Ammon's horn (tissue), 1 donor: ENCODE measurements at places on chromosomes 6 and 20.

- DNase-seq: no peak
Measured at GRCh38 chr6:139855671-139856311, 481.3 kb upstream of the CITED2 start.

DNA sequence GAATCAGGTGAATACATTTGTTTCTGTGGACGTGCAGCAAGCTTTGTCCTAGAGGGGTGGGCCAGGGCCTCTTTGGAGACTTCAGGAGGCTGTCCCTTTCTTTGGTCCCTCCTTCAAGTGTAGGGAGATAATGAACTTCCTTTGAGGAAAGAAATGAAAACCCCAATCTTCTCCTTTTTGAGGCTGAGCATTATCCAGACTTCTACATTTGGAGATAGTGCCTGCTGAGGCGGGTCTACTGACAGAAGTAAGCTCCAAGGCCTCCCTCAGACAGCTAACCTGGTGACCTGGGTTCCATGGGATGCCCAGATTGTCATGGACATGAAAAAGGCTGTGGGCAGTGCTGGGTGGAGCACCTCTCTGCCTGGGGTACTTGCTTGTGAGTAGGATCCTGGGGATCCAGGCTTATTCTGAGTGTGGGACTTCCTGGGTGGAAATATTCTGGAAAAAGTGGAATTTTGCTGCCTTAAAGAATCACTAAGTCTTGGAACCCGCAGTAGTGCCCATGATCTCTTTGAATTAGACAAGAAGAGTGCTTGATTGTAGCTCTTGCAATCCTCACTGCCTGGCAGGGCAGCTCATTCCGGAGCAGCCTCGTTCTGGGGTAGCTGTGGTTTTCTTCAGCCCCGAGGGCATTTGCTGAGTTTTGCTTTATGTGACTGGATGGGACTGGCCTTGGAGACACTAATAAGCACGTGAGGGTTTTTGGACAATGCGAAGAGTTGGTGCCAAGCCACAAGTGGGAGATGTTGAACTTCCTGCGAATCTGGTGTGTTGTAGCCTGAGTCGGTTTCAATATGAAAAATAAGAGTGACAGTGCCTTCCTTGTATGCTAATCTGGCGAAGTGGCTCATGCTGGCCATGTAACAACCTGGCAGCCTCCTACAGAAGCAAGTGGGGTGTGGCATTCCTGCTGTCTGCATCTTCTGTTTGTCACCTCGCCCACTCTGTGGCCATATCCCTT, 28.1 kb downstream of the SNRNP48 start:
- peak; percentile 12 for DNase-seq

DNA sequence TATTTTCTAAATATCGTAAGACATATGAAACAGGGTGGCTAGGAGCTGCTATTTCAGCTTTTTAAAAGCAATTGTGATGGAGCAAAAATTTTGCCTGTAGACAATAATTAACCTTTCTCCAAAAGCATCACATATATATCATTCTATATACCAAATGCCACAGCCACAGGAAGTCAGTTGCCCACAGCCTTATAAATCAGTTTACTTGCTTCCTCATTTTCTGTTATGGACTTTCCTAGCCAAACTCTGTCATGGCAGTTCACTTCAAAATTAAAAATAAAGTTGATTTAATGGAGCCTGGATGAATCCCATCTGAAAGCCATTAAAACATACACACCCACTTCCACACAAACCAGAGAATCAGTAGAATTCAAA, 93.4 kb upstream of the NHSL1 start:
- DNase-seq: no peak

GRCh38 chr20:37294262-37294981, 5.0 kb downstream of the MANBAL start:
- peak; percentile 28 for DNase-seq

DNA sequence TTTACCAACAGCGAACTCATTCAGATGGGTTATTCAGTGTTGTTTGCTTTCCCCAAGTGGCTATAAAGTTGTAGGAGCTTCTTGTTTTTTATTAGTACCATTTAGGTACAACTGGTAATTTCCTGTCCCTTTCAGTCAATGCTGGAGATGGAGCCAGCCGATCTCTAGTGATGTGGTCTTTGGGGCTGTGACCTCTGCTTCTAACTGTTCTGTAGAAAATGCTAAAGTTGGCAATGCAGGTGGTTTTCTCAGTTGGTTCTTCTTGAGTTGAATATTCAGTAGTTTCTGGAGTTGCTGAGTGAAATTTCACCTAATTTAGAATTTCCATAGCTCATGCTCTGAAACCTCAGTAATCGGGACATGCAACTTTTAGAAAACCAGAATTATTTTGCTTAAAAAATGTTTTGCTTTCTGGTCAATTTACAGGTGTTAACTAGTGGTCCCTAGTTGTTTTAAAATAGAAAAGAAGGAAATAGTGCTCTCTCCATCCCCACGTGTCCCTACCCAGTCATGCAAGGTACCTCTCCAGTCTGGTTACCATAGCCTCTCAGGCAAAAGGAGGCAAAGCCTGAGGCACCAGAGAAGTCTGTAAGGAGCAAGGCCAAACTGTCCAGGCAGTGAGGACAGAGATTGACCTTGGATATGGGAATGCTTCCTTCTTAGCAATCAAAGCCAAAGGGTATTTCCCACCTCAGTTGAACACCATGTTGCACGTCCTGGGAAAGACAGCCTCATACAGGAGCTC, 27.3 kb upstream of the GABRR1 start:
- DNase-seq: no peak

DNA sequence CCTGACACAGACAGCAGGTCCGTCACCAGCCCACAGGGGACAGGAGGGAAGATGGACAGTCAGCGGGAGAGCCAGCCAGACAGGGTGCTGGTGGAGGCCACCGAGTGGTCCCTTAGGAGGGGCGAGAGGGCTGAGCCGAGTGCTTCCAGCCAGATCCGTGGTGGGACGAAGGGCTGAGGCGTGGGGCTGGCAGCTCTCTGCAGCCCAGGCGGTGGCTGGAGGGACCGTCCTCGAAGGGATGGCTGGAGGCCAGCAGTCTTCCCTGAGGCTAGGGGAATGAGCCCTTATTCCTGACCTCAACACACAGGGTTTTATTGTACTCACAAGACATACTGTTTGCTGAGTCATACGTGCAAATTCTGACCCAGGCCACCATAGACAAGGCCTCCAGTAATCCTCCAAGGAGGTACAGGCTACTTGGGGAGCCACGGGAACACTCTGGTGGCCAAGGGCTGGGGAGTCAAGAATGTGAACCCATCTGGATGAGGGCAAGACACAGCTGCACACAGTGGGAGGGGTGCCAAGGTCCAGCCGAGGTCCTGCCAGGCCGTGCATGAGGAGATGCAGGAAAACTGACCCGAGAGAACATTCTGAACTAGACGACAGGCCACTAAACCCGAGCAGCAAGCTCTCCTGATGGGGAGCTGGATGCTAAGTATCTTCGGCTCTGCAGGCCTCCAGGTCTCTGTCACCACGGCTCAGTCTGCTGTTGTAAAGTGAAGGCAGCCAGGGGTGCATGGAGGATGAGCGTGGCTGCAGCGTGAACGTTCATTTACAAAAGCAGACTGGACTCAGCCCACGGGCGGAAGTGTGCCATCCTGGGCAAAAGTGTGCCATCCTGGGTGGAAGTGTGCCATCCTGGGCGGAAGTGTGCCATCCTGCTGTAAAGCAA, 242.5 kb downstream of the TTLL2 start:
- DNase-seq: no peak

DNA sequence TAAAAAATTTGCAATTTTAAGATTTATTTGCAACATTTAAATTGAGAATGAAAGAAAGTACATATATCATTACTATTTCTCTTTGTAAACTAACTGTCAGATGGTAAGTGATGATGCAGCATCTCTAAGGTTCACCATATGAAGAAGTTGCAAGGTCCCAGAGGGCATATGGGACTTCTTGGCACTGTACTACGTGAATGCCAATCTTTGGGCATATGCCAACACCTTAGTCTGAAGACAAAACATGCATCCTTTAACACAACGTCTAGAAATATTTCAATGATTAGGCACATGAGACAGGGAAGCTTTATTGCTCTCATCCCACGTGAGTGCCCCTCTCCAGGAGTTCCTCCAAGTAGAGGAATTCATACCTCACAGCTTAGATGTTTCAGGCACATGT, 66.8 kb downstream of the CDK19 start:
- DNase-seq: no peak

GRCh38 chr6:15392182-15392581, 146.3 kb downstream of the JARID2 start:
- DNase-seq: no peak

- DNase-seq: no peak
Measured at GRCh38 chr6:122109075-122109474, 290.4 kb upstream of the HSF2 start.

GRCh38 chr20:25281541-25281991, 33.7 kb downstream of the PYGB start:
- DNase-seq: no peak

DNA sequence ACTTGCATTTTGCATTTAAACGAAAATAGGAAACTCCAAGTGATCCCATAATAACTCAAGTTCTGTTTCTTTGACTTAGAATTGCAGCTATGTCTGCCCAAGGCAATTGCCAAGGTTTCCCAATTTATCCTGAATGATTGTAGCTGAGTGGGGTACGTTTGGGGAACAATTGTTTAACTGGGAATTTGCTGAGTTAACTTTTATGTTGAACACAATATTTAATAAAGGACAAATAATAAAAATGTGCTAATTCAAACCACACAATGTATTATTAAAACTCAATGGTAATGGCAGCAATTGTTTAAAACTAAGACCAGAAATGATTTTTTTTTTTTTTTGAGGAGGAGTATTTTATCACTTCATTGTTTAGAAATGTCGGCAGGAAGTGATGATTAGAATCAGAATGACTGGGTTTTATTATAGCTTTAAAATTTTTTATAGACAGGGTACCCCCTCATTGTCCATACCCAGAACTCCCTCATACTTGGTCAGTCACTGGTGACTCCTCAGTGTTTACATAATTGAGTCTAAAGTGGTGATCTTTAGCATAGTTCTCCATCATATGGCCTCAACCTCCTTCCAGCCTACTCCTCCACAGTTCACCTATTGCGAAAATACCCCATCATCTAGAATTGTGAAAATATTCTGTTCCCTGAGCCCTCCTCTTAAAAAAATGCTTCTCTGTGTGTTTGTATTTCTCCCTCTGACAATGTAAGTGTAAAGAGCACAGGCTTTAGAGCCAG, 389.2 kb upstream of the CITED2 start:
- DNase-seq: no peak

DNA sequence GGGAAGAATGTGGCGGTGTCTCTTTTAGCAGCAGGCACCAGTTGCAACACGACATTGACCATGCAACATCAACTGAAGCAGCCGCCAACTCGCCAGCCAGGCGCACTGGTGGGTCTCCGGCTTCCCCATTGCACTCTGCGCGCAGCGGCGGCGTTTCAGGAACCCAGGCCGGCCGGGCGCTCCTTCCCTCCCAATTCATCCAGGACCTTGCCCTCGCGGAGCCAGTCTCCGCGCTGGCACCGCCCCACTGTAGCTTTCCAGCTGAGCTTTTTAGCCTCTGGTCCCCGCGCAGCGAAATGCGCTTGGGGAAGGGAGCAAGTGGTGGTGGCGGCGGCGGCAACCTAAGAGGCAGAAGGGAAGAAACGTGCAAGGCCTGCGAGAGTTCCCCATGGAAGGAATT, 297.9 kb upstream of the RIMS1 start:
- no peak for DNase-seq

- no peak for DNase-seq
Measured at GRCh38 chr6:154360476-154360875, 3.9 kb upstream of the IPCEF1 start.

DNA sequence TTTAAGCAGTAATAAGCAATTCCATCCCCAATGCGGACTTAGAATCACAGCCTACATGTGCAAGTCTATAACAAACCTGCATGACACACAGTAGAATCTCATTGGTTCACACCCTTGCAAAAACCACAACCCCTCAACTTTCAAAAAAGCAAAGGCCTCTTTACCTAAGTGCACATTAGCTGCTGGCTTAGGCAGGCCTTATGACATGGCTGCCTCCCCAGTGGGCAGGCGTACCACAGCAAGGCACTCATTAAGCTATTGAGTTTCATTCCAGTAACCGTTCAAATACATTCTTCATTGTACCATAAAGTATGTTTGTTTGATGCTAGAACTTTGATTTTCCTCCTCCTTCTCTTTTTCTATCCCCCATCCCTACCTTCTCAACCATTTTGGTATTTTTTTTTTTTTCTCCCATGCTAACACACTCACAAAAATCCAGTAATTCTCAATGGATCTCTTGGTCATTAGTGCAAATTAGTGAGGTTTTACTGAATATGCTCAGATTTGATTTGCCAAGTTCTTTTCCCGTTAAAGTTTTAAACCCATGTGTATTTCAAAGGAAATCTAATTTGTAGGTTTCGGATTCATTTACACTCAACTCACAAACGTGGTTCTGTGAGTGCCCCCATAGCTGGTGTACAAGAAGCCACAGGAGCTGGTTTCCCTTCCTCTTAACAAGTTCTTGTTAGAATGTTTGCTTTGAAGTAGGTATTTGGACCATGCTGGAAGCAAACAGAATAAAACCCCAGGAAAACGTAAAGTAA, 460.4 kb upstream of the RUNX2 start:
- no peak for DNase-seq

- peak; percentile 54 for DNase-seq
Measured at GRCh38 chr20:19937218-19937617, 79.9 kb upstream of the NAA20 start.

DNA sequence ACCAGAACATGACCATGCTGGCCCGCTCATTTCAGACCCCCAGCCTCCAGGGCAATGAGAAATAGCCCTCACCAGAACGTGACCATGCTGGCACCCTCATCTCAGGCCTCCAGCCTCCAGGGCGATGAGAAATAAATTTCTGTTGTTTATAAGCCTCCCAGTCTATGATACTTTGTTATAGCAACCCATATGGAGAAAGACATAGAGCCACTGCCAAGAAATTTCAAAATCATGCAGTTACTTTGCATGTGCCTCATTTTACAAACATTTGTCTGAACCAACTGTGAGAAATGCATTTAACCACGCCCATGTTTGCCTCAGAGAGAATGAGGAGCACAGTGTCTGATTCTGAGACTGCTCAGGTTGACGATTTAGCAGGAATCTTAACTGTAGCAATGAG, 15.5 kb downstream of the CYP39A1 start:
- no peak for DNase-seq

- DNase-seq: no peak
Measured at GRCh38 chr6:36276581-36277536, 7.0 kb downstream of the PNPLA1 start.

GRCh38 chr6:107976155-107976783, 18.3 kb upstream of the SEC63 start:
- DNase-seq: no peak

DNA sequence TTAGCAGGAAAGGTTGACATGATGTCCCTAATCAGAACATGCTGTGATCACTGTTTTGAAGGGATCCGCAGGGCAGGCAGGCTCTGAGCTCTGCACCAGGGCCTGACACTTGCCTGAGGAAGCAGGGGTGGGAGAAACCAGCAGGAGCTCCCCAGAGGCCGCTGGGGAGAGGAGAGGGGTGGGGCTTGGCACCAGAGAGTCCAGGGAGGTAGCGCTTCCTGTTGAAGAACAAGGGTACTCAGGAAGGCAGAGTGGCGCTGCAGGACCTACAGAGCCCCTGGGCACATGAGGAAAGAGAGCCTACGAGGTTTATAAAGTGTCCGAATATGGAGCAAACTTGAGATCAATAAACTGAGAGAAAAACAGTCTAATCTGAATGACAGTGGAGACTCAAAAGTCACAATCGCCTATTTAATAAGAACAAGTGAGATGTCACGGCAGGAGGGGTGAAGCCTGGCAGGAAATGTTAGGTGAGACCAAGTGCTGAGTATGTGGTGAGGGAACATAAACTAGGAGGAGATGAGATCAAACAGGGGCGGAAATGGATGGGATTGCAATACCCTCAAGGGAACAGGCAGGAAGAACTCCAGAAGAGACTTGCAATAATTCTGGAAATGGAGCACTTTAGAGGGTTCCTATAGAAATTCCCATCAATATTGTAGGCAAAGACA, 5.8 kb upstream of the TBXT start:
- no peak for DNase-seq
